ENCODE measurements at places on chromosomes 3 and 15.

GRCh38 chr15:82044373-82045178 is 1.2 kb downstream of the MEX3B start:
- DNase-seq: no peak

GRCh38 chr3:146044046-146044445 is 116.9 kb downstream of the PLOD2 start:
- no peak for DNase-seq

- no peak for DNase-seq
Observed at GRCh38 chr15:55514414-55514850, 6.4 kb upstream of the DNAAF4 start.

GRCh38 chr3:17081520-17081919 is 196.8 kb downstream of the PLCL2 start:
- no peak for DNase-seq

- DNase-seq: no peak
Observed at GRCh38 chr3:180922242-180922641, 9.8 kb downstream of the FXR1 start.

GRCh38 chr3:122563717-122564025 is 429 bp downstream of the PARP9 start:
- DNase-seq: no peak

GRCh38 chr15:100760357-100760903 is 119.2 kb upstream of the ALDH1A3 start:
- DNase-seq: no peak

DNA sequence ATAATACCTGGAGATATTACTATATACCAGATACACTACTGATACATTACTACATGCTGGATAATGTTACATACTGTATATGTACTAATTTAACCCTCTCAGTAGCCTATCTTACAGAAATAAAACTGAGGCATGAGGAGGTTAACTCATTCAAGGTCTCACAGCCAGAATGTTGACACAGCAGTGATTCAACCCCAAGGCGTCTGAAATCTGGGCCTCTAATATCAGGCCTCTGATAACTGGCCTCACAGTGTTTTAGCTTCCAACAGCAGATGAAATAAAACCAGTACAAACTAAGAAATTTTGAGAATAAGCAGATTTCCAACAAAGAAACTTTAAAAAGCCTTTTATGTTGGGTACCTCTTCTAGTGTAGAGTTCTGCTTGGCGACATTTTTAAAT is 23.4 kb downstream of the DZIP1L start:
- no peak for DNase-seq

DNA sequence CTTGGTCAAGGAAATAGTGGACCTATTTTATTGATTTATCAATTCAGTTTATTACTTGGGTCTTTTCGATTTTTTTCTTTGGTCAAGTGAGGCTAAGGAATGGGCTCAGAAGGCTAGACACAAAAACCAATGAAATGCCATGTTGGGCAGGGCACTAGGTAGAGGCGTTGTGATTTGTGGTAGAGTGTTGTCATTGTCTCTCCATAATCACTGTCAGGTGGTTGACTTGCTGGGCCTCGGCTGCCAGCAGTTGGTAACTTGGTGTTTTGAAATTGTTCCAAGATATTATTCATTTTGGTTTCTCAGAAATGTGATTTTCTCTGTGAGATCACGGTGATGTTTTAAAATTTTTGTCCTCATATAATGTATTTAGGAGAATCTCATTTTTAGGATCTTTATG is 173.6 kb downstream of the KLHL25 start:
- DNase-seq: no peak

GRCh38 chr15:52218371-52218770 is 27.2 kb upstream of the GNB5 start:
- no peak for DNase-seq

- no peak for DNase-seq
Observed at GRCh38 chr3:178275311-178275710, 260.9 kb upstream of the KCNMB2 start.

DNA sequence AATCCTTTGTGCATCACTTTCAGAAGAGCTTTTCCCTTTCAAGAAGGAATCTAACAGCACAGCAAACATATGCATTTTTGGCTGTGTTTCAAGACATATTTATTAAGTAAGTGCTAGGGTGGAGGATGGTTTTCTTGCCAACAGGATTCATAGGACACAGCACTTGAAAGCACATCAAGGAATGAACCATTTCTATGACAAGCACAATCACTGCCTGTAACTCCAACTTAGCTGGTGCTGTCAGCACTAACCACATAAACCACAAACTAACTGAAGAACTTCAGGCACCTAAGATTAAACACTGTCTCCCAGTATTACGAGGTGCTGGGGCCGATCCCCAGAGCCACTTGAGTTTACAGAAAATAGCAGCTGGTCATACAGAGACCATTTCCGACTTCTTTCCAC is 35.4 kb upstream of the SPRED1 start:
- no peak for DNase-seq

DNA sequence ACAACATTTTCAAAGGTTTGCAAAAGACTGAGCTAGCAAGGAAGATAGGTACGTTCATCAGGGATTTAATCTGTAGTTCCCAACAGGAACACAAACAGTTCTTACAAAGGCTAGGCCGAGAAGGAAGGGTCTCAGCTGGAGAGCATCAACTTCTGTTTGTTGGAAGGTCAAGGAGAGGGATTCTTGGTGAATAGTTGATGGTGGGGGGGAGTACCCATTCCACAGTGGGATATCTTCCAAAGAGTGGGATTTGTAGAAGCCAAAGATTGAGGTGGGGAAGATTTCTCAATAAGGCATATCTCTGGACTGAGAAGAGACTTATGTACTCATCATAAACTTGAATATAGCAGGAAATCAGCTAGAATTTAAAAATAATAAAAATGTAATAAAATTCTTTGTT is 231.8 kb downstream of the CHST2 start:
- no peak for DNase-seq

- DNase-seq: no peak
Observed at GRCh38 chr15:48393645-48394506, 62.6 kb downstream of the DUT start.

DNA sequence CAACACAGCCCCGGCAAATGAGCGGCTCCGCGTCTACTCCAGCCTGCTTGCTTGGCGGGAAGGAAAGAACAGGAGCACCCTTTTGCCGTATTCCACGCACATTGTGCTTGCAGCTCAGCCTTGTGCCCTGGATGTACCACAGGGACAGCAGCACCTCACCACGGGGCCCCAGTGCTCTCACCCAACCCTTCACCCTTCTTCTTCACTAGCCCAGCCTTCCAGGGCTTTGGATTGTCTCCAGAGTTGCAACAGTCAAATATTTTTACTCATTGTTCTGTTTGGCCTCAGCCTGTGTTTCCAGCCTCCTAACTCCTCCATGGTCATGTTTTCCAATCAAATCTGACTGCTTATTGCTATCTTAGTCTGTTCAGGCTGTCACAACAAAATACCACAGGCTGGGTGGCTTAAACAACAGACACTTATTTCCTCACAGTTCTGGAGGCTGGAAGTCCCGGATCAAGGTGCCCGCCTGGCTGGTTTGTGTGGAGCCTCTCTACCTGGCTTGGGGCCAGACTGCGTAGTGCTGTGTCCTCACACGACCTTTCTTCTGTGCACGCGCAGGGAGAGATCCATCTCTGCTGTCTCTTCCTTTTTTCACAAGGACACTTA is 79.2 kb upstream of the ABHD17C start:
- no peak for DNase-seq

DNA sequence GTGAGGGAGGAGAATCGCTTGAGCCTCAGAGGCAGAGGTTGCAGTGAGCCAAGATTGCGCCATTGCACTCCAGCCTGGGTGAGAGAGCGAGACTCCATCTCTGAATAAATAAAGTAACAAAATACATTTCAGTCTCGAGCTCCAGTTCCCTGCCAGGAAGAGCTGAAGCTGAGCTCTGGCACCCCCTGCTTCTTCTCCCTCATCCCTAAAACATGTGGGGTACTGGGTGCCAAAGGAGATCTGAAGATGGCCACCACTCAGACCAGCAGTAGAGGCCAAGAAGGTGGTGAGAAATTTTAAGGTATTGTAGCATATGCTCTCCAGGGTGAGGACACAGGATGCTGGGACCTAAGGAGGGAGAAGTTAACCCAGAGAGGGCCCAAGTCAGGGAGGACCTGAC is 75.0 kb upstream of the CGNL1 start:
- DNase-seq: no peak

DNA sequence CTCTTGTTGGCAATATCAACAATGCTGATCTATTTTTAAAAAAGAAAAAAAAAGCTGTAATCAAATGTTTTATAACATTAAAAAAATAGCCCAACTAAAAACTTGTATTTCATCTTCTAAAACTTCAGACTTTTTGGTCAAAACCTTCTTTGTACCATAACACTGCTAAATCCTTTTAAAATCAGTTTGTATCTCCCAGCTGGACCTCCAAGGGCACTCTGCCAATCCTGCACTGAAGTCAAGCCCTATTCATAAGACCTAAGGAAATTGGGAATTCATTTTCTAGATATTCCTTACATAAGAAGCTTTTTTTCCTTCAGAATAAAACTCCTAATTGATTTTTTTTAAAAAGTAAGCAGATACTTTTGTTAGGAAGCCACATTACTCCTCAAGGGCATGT is 38.2 kb upstream of the HCLS1 start:
- DNase-seq: no peak

DNA sequence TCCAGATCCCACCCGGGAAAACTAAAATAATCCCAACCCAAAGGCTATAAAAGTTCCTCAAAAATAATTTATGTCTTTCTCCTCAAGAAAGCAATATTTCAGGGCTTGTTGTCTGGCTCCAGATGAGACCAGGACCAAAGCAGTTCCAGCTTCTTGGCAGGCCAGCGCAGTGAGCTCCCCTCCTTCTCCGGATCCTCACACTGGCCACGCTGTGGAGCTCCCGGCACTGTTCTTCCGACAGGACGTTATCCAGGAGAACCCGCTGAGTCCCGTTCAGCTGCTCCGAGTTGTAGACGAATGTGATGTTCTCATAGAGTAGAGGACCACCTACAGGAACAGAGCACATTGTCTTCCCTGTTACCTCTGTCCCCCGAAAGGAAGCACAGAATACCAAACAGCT is 146.3 kb downstream of the P3H2 start:
- DNase-seq: no peak

DNA sequence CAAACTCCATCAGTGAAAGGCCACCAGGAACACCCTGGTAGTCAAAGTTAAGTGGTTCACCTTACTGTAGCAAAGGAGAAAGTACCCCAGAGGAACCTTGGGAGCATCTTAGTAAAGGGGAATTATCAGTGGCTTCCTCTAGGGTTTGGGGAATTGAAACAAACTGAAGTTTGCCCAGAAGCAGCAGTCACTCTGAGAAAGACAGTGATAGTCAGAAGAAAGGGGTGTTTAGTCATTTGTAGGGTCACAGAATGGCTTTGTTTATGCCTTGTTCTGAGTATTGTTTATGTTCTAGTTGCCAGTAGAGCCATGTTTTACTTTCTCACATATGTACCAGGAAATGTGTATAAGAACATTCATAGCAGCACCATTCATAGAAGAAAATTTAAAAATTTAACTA is 93.8 kb downstream of the FHIT start:
- DNase-seq: no peak

All from activated CD4-positive, alpha-beta T cell treated with anti-CD3 and anti-CD28 coated beads, Interleukin-2, amount 50 U/mL, for 24 hours (primary cell).